Esophagus squamous epithelium (tissue), 5 donors: ENCODE measurements at places on chromosomes 1 and 21.

DNA sequence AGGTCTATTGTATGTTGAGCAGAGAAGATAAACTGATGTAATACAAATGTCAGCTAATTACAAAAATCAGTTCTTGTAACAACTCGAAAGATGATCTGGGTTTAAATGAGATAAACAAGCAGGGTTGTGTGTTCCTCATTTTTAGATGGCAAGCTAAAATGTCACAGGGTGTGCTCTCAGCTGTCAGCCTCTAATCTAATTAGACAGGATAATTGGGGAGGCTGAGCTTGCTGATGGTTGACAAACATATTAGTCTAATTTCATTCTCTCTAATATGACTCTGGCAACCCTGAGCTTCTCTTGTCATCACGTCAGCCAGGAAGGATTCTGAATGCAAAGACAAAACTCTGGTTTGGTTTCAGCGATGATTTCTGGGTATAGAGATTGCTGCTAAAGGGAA is 335.3 kb upstream of the KAZN start:
- DNase-seq = no peak

DNA sequence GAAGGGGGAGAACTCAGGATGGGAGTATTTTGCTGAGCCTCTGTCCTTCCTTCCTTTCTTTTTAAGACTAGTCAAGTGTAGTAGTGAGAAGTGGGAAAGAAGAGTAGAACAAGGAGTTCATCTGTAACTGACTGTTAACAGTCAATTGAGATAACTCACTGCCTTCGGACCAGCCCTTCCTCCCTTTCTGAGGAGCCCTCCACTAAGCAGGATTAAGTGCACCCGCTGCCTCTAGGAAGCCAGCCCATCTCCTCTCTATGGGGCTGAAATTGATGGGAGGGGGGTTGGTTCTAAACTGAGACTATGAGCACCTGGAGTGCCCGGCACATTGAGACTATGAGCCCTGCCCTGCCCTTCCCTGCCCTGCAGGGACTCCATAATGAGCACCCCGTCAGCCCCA is 72.7 kb upstream of the TINAGL1 start:
- DNase-seq = no peak

- no peak for DNase-seq
Measured at GRCh38 chr1:39386997-39387396, 104.4 kb upstream of the BMP8A start.

- DNase-seq = no peak
Measured at GRCh38 chr21:31198575-31198974, 145.5 kb downstream of the TIAM1 start.

DNA sequence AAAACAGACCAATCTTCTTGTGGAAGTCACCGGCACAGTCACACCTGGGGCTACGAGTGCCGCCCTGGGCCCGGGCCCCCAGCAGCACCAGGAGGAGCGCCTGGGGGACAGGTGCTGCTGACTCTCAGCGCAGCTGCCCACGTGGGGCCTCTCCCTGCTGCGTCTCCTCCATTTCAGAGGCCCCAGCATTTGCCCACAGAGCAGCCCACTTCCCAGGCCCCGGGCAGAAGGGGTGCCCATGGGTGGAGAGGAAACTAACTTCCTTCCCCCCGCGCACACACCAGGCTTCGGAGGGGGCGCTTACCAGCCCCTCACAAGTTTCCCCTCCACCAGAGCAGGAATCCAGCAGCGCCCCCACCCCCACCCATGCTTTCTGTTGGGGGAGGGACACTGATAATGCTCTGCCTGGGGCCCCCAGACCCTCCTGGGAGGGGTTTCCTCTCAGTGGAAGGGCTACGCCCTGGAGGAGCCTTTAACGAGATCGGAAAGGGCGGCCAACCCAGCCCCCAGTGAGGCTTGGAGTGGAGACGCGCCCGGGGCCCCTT is 440 bp downstream of the TNFRSF25 start:
- no peak for DNase-seq

DNA sequence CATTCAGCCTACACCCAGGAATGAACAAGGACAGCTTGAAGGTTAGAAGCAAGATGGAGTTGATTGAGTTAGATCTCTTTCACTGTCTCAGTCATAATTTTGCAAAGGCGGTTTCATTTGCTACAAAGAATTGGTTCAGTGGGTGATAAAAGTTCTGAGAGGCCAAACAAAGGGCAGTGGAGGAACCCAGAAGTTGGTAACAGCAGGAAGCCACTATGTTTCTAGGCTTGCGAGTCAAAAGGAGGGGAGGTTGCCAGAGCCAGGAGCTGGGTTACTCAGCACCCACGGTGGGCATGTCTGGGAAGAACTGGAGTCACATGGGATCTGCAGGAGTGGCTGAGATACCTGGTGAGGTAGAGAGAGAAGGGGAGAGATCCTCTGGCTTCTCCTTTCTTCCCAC is 64.2 kb upstream of the MRPS6 start:
- DNase-seq = no peak

- DNase-seq = no peak
Measured at GRCh38 chr1:204873714-204874113, 3.1 kb downstream of the NFASC start.

GRCh38 chr1:117092594-117092993 is 29.0 kb downstream of the TRIM45 start:
- no peak for DNase-seq

- no peak for DNase-seq
Measured at GRCh38 chr1:156281693-156282478, 739 bp downstream of the SMG5 start.

- DNase-seq = no peak
Measured at GRCh38 chr21:45988366-45989347, 7.1 kb downstream of the COL6A1 start.

GRCh38 chr1:50346621-50347020 is 76.6 kb downstream of the DMRTA2 start:
- DNase-seq = no peak

DNA sequence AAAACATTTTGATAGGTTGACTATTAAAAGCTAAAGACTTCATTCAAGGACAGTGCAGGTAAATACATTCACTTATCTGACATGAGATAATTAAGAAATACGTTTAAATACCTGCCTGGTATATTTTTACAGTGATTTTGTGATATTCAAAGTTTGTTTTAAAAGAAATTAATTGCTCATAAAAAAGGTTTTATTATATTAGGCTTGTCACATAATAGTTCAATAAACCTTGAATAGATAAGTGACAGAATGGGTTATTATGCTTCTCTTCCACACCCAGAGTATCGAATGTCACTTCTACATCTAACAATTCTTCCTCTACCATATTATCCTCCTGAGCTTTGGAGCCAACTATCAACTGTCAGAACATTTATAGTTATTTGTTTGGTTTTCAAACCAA is 60.0 kb downstream of the LTN1 start:
- DNase-seq = no peak

DNA sequence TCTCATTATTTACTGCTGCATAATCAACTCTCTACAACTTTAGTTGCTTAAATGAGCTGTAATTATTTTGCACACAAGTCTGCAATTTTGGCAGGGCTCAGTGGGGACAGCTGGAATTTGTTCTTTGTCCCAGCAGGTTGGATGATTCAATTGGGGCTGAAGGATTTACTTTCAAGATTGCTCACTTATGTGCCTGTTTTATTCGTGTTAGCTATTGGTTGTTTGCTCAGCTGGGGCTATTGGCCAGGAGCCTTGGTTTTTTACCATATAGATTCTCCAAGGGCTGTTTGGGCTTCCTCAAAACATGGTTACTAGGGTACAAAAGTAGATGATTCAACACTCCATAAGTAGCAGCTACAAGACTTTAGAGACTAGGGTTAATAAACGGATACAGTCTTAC is 13.4 kb downstream of the OR10R2 start:
- no peak for DNase-seq

- DNase-seq = no peak
Measured at GRCh38 chr1:154276797-154277196, 4.4 kb downstream of the HAX1 start.

DNA sequence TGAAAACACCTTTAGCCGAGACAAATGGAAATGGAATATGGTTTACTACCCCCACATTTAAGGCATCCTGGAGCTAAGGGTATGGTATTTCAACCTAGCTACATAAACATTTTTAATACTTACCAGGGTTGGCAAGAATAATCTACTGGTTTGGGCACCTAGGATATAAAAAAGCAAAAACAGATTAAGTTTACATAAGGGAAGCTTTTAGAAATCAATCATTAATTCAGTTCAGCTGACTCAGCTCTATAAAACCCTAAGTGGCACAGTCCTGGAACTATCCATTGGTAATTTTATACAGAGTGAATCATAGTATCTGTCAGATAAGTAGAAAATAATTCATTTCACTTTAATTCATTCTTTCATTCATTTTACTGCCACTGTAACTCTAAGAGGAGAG is 355.2 kb downstream of the VAV3 start:
- no peak for DNase-seq

DNA sequence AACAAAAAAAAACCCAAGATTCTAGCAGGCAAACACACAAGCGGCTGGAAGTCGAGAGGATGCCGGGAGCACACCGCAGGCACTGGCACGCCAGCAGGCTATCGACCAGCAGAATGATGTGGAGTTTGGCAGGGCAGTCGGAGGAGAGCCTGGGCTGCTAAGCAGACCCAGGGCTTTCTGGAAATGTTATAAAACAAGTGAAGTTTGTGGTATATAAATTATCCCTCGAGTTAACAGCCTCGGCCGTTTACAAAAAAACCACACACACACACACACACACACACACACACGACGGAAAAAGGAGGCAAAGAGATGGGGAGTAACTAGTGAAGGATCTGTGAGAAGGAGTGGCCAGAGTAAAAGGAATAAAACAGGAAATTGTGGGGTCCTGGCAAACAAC is 87.2 kb upstream of the IVNS1ABP start:
- DNase-seq = no peak

DNA sequence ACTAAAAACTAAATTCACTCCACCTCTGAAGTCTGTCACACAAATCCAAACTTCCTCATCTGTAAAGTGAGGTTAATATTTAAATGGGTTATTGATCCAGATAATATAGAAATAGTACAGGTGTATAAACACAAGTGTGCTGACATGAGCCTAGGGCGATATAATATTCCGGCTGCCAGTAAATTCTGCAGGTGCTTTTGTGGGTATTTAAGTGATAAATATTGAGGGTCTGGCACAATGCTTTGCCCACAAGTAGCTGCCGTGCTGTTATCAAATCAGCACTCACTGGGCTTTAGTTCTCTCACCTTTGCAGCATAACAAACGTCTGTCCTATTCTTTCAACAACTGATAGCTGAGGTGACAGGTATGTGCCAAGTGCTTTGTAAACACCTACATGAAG is 7.6 kb downstream of the PABPC4 start:
- no peak for DNase-seq

GRCh38 chr1:177914603-177915002 is 55.3 kb downstream of the SEC16B start:
- no peak for DNase-seq

DNA sequence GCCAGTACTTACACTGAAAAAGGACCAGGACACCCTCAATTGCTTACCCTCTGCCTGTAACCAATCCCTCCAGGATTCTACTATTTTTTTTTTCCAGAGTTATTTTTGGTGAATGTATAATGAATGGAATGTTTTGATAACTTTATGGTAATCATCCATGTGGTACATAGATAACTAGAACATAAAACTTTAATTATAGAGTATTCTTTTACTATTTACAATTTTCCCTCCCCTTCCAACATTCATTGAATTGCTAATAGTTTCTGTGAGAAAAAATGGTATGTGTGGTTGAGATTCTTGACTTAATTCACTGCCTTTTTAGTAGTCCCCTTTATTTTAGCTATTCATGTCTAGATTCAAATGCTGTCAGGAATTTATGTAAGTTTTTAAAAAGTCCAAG is 164.6 kb downstream of the CYYR1 start:
- no peak for DNase-seq

- no peak for DNase-seq
Measured at GRCh38 chr1:39835935-39836594, 47.2 kb downstream of the TRIT1 start.

- DNase-seq = no peak
Measured at GRCh38 chr1:71561729-71562128, 480.9 kb upstream of the ZRANB2 start.

DNA sequence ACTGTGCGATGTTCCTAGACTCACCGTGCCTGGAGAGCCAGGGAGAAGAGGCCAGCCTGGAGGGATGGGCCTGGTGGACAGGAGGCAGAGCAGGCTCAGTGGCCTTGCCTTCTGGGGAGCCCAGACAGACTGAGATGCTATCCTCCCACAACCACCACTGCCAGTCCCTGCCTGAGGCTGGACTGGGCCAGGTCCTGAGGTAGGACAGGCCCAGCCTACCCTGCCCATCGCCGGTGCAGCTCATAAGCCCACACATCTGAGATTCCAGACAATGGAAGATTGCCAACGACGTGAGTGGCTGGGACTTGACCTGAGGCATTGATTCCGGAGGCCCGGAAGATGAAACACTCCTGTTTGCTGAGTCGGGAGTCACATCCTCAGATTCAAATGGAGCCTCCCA is 5.8 kb downstream of the CLEC20A start:
- DNase-seq = no peak

DNA sequence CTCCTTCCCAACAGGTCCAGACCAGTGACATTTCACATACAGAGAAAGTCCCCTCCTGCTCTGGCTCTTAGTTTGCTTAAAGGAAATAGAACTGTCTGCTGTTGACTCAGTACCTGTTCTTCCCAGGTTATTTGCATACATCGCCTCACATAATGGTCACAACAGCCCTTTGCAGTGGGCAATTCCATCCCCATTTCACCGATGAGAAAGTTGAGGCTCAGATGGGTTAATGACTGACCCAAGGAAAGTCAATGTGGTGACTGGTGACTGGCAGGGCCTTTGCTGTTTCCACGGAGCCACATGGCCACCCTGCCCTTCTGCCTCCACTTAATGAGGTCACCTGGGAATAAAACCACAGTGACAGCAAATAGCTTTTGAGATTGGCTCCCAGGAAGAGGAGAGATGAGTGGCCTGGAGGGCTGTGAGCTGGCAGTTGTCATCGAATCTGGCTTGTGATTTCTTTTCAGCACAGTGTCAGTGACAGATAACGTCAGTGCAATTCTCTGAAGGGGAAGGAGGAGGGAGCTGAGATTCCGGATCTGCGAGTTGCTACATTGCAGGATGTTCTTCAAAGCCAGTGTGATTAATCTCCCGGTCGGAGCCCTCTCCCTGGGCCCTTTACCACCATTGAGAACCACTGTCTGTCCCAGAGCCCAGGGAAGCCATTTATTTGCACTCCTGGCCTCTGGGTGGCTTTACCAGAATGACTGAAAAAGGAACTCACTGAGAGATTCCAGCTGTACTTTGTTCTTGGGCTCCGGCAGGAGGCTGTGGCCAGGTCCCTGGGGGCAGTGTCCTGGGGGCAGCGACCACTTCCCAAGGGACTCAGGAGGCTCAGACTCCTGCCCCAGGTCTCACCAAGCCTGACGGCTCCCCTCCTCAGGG is 117.2 kb downstream of the CNIH3 start:
- no peak for DNase-seq

DNA sequence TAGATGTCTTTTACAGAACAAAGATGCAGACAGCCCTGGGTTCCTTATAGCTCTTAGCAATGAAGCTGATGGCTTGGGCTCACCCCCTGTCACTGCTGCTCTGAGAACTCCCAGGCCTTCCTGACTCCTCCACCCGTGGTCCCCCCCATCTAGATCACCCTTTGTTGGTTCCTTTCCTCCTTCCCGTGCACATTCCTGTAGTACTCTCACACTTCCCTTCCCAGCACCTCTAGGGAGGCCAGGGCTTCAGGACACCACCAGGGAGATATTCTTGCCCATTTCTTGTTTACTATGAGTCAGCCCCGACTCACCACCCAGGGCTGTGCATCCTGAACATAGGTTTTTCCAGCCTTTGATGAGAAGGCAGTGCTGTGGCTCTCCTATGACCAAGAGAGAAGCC is 14.4 kb upstream of the NOS1AP start:
- no peak for DNase-seq

GRCh38 chr1:18776777-18777176 is 82.7 kb downstream of the TAS1R2 start:
- DNase-seq = no peak
